NCI-H1417 treated with DMSO at 0.1 percent for 48 hours (cell line): ENCODE measurements at places on chromosomes 7 and 10.
A peak's percentile ranks its signal among the peaks of the same experiment; 100 is the strongest.

- DNase-seq, result no peak
These were observed 51.8 kb downstream of the CAV1 start for GRCh38 chr7:116576350-116577319.

GRCh38 chr7:22561321-22561811, 61.4 kb upstream of the STEAP1B start:
- DNase-seq, result no peak

DNA sequence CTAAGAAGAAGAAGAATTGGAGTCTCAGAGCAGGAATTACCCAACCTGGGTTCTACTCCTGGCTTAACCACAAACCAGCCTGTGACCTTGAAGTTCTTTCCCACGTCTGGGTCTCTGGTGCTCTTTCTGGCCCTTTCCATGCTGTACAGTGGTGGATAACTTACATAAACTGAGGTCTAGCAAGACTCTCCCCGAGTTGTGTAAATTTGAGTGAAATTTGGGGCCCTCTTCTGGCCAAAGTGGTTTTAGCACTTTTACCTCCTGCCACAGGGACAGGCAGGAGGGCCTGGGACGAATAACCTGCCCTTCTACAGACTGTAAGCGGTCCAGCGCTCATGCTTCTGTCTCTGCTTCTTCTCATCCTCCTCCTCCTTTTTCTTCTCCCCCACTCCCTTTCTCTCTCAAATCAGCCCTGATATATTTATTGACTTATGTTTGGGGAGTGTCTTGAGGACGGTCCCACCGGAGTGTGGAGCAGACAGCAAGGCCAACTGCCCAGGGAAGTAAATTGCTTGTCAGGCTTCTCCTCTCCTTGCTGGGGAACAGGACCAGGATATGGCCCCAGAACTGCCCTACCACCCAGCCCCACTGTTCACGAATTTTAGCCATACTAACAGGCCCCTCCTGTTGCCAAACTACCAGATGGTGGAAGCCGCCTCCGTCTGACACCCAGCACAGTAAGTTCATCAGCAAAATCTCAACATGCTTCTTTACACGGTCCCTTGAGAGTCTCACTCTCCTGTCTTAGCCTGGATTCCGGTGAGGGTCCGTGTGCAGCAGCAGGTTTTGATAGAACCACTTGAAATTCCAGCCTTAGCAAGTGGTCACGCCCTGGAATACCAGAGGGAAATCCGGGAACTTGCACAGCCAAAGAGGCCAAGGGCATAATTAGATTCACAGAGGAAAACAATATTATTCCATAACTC, 4.0 kb upstream of the SH3PXD2A start:
- DNase-seq, result no peak

GRCh38 chr10:35993591-35994515, 351.8 kb upstream of the FZD8 start:
- no peak for DNase-seq

DNA sequence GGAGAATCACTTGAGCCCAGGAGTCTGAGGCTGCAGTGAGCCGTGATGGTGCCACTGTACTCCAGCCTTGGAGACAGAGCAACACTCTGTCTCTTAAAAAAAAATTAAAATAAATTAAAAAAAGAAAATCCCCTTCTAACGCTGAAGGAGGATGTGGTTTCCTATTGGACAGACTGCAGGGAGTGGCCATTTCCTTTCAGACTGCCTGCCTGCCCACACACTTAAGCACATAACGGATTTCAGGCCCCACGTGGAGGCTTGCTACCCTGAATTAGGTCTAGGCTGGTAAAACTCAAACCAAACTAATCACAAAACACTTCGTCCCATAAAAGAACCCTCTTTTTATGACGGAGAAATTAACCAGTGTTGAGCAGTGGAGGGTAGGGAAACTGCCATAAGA, 34.0 kb downstream of the GATA3 start:
- DNase-seq, result no peak

GRCh38 chr7:141294143-141294829, 220.4 kb downstream of the TMEM178B start:
- no peak for DNase-seq

DNA sequence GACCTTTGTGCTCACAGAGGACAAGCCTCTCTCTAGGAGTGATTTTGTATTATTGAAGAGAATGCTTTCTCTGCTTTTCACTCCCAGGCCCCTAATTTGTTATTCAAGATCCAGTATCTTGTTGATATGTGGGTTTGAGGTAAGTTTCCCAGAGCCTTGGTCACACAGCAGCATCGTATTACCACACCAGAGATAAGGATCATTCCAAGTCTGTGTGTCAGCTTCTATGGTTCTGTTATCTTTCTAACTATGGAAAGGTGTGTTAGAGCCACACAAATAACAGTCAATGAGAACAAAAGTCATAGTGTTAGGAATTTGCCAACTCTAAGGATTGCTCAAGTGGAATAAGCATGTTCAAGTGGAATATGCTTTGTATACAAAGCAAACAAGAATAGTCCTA, 1208.3 kb downstream of the GATA3 start:
- DNase-seq, result no peak

- no peak for DNase-seq
These were observed 36.5 kb downstream of the GRID1 start for GRCh38 chr10:86329896-86330680.

GRCh38 chr7:23106057-23106822, 655 bp downstream of the KLHL7 start:
- DNase-seq, result no peak

DNA sequence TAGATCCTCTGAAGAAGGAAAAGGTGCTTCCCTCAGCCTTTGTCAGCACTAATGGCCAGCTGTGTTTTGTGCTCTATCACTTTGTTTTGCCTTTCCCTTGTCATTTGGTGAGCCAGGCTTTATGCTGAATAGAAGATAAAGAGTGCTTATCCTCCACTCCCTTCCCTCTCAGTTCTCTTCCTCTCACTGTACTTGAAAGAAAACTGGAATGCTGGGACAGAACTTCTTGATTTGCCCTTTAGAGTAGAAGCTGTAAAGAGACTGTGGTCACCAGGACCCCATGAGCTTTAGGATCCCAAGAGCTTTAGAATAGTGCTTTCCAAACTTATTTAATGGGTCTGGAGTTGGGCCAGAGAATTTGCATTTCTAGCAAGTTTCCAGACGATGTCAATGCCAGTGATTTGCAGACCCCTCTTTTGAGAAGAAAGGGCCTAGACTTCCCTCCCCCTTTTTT, 81.4 kb downstream of the LRRC4 start:
- DNase-seq, result no peak

DNA sequence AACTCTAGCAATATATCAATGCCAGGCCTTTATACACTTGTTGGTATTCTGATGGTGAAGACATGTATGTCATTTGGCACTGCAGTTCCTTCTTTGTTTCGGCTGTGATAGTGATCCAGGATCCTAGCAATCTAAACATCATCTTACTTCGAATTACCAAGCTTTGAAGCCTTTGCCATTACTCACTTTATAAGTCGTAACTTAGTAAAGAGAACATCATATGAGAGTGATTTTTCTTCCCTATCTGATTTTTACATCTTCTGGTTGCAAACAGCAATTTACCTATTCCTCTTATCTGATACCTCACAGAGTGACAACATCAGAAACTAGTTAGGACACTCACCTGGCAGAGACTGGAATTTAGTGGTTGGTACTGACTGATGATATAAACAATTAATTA, 7.6 kb upstream of the BPGM start:
- no peak for DNase-seq

DNA sequence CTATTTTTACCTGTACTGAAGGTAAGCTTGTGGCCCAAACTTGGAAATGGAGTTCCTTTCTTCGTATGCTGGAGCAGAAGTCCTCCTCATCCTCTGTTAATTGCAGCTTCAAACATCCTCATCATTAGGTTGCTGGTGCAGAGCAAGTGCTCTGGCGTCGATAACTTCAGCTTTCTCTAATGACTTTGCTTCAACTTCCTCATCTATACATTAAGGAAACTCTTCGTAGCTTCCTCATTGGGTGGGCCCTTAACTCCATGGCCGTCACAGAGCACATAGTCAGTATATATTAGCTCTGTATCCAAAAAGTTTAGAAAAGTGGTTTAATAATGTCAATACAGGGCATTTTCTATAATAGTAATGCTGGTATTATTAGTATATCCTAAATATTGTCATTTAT, 447.7 kb downstream of the SUGCT start:
- no peak for DNase-seq

GRCh38 chr7:96321031-96321657, 754 bp downstream of the SLC25A13 start:
- DNase-seq, result peak; percentile 64

- no peak for DNase-seq
These were observed 498 bp downstream of the RHOBTB1 start for GRCh38 chr10:60943316-60944057.

DNA sequence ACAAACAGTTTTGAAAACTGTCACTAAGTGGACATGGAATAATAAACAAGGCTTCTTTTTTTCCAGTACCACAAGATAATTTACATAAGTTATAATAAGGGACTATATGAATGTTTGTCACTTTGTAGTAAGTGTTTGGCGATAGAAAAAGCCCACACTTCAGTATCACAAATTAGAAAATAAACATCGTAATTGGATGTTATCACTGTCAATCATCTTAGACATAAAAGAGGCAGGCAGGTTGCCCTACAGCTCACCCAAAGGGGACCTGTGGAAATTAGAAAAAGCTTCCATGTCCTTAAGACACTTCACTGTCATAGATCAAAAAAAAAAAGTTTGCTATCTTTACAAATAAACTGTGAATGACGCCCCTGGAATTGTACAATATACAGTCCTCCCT, 3.6 kb upstream of the NOC3L start:
- DNase-seq, result no peak

DNA sequence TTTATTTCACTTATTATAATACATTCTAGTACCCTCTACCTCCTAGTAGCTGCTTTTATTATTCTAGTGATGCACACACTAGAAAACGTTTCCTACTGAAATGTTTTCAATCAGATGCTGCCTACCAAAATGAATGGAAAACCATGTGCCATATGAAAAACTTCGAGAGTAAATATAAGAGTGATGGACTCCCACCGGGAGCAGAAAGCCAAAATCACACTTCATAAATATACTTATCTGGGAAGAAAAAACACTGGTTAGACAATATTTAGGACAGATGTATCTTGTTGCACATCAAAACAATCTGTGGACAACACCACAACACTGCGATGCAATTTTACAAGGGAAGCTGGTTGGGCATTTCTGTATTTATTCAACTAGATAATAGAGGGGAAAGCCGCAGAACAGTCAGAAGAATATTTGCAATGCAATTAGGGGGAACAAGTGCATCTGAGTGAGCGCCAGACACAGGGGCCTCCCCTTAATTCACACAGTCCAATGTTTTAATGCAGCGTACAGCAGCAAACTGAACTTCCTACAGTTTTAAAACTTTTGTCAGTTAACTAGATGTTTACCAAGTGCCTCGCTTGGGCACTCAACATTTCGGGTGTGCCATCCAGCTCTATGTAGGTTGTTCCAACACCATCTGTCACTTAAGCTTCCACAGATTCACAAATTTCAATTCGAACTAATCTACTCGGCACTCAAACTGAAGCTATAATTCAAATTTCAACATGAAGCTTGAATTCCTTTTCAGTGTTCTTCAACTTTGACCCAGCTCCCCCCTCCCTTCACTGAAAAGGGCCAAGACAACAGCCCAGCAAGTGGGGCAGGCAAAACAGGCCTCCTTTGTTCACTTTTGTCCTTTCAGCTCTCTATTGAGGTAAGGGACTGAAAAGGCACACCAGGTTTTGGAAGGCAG, 7.4 kb downstream of the NRCAM start:
- DNase-seq, result peak; percentile 68

GRCh38 chr7:90595342-90595800, 750 bp upstream of the CDK14 start:
- no peak for DNase-seq

DNA sequence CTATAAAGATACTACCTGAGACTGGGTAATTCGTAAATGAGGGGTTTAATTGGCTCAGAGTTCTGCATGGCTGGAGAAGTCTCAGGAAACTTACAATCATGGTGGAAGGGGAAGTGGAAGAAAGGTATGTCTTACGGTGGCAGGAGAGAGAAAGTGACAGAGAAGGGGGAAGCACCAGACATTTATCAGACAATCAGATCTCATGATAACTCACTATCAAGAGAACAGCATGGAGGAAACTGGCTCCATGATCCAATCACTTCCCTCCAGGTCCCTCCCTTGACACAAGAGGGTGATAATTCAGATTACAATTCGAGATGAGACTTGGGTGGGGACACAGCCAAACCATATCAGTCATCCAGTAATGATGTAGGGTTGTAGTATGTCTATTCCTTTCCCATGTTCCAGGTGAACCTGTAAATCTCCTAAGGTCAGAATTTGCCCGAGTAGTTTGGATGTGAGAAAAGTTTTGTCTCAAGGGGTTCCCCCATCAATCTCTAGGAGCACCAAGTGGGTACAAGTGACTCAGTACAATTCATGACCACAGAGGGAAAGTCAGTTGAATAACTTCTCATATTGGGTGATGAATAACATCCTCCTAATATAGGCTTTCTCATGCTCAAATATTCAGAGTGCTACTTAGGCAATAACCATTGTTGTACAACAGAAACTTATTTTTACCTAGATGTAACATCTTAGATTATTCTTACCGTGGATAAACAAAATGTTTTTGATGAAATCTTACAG, 39.7 kb upstream of the MTPN start:
- no peak for DNase-seq

DNA sequence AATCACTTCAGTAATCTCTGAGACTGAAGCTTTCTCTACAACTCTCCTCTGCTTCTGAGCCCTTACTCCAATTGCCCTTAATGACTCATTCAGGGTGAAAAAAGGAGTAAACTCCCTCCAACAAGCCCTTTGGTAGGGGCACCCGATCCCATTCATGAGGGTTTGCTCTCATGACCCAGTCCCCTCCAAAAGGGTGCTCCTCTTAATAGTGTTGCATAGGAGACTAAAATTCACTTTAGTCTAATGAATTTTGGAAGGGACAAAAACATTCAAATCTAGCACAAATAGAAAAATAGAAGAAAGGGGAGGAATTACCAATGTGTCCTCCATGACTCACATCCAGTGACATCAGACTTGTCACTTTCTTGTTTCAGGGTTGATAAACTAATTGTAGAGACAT, 66.2 kb upstream of the CCNY start:
- DNase-seq, result no peak

DNA sequence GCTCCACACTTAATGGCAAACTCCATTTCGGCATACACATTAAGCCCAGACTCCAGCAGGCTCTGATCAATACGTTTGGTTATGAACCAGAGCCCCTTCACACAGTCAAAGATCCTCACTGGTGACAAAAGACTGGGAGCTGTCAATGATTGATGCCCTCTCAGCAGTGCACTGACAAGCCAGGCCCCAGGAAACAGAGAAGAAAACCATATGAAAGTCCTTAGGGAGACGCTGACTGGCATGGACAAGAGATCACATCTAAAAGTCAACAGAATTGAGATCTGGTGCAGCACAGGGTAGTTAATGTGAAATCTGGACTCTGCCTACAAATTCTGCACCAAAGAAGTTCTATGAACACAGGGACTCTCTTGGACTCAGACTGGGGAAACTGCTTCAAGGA, 600.9 kb upstream of the NRP1 start:
- no peak for DNase-seq

GRCh38 chr7:148021507-148022045, 569.0 kb upstream of the C7orf33 start:
- DNase-seq, result no peak
